ENCODE measurements at places on chromosomes 5 and 9. TPM values are rescaled to one million over a fixed set of nuclear protein-coding genes. Genes with fewer than 3 reads are reported as not detected.

GRCh38 chr9:121233906-121234831, 32.5 kb upstream of the RAB14 start:
- DNase-seq, result peak; percentile 42

DNA sequence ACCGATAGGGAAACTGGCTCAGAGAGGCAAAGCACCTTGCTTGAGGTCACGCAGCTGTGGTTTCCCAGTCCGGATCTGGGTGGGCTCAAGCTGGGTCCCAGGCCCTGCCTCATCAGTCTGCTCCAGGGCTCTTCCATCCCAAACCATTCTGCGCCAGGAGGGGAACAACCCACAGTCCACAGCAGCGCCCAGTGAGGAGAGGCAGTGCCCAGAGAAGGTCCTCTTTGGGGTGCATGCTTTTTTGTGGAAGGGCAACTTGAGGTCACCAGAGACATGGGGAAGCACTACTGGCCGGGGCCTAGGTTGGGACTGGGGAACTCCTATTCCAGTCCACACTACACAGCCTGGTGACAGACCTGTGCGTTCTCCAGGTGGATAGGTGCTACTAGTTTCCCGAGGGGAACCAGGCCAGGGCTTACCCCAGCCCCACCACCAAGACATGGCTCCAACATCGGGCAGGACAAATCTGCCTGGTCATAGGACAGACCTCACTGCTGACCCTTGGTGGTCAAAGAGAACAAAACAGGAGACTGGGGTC, 62.5 kb upstream of the RNF130 start:
- DNase-seq, result no peak

GRCh38 chr9:105281926-105282325, 37.5 kb downstream of the SLC44A1 start:
- DNase-seq, result no peak

DNA sequence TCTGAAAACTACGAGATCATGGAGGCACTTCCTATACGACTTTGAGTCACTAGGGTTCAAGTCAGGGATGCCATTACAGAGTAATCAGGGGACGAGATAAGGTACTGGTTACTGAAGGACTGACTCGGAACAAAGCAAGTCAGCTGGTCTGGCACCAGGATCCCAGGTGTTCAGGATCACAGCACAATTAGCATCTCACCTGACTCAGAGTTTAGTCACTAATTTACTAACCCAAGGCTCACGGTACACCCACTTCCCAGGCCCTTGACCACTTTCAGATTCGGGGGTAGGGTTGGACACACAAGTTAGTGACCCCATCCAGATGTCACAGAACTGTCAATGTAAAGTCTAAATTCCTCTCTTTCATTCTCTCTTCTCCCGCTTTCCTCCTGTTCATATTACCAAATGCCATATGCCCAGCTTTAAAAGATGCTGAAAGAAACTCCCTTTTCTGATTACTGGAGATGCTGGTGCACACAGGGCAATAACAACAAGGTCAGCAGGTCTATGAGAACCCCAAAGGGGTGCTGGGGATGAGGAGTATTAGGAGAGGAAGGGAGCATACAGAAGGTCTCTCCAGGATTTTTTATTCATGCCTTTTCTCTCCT, 657.8 kb downstream of the TLE1 start:
- DNase-seq, result no peak

DNA sequence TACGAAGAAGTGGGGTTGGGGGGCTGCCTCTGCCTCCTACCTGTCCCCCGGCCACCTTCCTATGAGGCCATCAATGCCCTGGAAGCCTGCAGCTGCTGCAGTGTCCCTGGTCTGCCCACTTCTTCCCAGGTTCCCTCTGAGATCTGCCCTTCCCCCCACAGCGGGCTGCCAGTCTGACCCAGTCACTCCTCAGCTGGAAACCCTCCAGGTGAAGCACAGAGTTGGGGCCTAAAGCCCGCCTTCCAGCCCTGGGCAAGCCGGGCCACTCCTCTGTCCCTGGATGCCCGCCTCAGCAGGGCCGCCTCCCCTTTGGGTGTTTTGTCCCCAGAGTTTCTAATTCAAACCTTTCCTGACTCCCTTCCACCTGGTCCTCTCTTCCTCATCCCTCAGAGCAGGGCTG, 137.0 kb downstream of the RXRA start:
- DNase-seq, result no peak

The PTPRD gene
- 3.2 TPM for total RNA-seq

DNA sequence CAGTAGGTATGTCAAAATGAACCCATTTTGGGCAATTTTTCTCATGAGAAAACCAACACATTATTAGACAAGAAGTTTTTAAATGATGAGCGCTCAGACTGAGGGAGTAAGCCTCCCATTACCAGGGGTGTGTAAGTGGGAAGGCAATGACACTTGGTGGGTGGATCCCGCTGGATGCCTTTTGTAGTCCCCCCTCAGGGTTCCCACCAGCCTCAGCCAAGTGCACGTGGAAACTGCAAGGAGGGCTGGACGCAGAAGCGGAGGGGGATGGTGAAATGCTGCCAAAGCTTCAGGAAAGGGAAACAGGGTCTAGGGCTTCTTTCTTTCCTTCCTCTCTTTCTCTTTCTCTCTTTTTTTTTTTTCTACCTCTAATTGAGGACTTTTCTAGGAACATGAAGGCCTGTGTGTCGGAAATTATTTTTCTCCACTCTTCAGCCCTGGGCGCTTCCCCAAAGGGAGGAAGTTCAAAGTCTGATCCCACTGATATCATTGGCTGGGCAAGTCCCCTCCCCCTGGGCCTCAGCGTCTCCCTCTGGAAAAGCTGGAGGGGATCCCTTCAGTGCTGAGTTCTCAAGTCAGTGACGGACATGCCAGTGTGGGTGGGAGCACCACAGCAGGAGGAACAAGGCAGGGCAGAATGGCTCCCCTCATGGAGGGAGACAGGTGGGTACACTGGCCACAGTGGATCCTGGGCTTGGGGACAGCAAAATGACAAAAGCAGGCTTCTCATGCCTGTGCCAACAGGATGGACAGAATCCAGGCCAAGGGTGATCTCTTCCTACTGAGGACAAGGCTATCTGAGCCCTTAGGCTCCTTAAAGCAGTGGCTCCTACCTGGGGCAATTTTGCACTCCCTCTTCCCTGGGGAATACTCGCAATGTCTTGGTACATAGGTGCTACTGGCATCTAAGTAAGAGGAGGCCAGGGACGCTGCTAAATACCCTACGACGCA, 23.9 kb upstream of the SLC25A51 start:
- DNase-seq, result no peak

DNA sequence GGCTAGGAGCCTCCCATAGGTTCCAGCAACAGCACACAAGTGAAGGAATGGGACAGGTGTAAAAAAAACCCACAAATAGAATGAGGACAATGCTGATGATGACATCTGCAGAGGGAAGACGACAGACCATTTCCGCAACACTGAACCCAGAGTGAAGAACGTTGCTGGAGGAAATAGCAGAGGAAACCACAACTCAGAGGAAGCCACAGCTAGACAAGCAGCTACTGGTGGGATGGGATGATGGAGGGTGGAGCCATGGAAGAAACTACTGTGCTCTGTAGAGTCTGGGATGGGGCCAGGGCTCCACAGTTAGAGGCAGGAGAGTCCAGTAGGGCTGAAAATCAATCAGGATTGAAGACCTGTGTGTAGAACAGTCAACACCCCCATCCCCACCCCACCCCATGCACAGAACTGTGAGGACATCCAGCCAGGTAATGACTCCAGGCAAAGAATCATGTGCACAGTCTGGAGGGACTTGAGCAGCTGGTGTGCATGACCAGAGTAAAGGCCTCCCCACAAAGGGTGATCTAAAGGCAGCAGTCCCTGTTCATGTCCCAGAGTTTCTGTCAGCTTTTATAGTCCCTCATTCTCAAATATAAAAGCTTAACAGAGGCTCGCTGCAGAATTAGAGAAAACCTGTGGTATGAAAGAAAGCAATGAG, 65.2 kb upstream of the SPIN1 start:
- no peak for DNase-seq

DNA sequence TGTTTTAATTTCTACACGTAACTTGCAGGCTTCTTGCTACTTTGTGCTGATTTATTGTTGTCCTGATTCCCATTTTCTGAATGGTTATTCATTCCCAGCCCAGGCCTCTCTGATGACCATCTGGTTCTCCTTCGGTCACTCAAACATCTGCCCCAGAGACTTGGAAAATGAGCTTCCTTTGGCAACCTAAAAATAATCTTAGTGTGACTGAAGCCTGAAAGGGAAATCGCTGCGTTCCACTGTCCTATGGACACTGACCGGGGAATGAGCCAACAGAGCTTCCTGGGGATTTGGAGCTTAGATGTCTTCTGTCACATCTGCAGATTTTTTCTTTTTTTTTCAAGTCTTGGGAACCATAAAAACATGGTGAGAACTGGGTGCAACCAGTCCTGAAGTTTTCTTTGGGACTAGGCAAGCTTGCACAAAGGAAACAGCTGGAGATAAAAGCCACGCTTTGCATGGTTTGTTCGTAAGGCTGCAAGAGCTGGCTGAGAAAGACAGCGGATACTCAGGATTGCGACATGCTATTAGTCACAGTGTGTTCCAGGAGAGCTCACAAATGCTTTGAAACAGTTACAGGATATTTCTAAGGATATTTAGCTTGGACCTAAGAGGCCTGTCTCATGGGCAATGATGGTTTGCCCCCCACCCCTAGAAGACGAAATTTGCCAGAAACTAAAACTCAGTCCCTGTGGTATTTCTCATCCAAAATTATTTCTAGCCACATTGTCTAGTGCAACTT, 146.2 kb downstream of the GOLPH3 start:
- DNase-seq, result peak; percentile 92

DNA sequence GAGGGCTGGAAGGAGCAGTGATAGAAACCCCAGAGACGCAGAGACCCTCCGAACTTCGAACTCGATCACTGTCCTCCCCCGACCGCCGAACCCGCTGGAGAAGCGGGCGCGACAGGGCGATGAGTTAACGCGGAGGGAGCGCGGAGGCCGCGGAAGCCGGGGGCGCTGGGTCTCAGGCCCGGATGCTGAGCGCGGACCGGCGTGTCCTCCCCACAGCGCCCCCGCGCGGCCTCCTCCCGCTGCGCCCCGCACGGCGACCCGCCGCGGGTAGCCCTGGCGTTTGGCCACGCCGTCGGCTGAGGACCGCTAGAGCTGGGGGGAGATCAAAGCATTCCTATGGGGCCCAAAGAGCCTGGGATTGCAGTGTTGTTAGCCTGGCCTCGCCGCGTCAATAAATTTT, 7.7 kb upstream of the DMRT2 start:
- DNase-seq, result peak; percentile 11

GRCh38 chr5:38922199-38922598, 76.4 kb downstream of the OSMR start:
- peak; percentile 81 for DNase-seq

DNA sequence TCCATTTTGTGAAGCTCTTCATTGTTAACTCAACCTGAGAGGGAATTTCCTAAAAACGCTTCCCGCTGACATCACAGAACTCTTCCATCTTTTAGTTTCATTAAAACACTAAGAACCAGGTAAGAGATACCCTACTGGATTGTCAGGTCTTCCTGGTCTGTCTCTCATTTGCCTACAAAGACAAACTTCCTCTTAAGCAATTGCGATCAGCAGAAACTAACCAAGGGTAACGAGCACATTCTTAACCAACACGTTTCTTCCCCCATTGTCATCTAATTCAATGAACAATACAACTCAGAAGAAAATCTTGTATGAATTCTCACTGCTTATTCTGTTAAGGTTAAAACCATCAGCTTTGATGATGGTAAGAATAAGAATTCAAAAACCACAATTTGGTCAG, 6.6 kb downstream of the FBXW11 start:
- no peak for DNase-seq

The ADAMTS12 gene
- total RNA-seq, result 2.3 TPM

The ELAVL2 gene
- total RNA-seq, result 0.47 TPM

The C8G gene
- 1.7 TPM for total RNA-seq

DNA sequence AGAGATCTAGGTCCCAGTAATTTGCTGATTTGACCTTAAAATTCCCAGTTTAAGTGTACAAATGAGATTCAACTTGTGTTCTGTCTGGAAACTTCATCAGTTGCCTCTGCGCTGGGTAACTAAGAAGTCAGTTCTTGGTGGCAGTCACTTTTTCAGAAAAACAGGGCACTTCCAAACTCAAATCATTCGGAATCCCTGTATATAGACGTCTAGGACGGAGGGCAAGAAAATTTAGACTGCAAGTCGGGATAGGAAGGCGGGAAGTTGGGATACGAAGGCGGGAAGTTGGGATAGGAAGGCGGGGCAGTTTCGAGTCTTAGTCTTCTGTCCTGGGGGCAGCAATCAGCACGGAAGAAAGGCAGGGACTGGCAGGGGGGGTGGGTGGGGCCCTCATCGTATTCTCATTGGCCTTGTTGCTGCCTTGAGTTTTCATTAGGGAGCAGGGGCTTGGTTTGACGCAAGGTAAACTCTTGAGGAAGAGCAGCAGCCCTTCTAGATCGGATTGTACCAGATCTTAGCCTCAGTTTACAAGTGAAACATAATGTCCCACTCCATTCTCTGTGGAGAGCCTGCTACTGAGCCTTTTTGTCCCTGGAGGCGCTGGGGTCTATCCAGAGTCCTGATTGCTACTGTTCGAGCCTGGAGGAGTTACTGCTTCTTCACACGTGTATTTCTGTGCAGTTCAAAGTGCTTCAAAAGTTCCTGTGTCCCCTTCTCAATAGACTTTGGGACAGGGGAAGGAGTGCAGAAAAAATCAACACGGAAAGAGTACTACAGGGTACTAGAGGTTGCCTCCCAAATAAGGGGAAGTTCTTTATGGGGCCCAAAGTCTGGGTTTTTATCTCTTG, 2.7 kb upstream of the PURA start:
- no peak for DNase-seq

DNA sequence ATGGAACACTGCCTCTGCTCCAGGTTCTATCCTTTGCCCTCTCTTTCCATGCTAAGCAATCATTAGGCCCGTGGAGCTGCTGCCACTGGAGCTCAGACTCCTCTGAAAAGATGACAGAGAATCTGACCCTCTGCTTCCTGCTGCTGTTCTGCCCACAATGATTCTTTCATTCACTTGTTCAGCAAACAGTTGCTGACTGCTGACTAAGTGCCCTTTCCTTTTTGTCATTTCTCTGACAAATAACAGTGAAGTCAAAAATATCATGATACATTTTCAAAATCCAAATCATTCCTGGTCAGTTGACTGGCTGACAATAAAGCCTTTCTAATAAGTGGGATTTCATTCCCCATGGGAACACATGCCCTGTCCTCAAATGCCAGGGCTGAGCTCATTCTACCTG, 110.1 kb downstream of the SIL1 start:
- peak; percentile 9 for DNase-seq

- no peak for DNase-seq
Measured at GRCh38 chr9:6917162-6917561, 159.4 kb downstream of the KDM4C start.

GRCh38 chr5:54908774-54909525, 76.4 kb downstream of the ESM1 start:
- no peak for DNase-seq

GRCh38 chr9:97057651-97058050, 18.7 kb upstream of the CTSV start:
- DNase-seq, result no peak

The RNF183 gene
- not detected for total RNA-seq

DNA sequence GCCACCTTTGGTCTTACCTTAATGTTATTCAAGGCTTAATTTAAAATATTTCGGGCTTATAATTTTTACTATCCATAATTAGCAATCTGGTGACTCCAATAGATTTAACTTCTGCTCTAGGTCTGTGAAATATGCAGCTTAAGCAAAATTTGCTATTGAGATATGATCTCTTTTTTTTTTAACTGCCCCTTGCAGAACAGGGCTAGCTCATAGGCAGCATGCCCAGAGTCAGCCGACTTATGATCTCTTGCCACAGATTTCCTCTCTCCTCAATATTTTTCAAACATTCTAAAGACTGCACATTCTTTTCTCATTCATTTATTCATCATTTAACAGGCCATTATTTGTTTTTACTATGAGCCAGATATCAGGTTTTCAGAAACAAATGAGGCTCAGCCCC, 4.5 kb downstream of the TTC23L start:
- DNase-seq, result no peak

The PCDHGA8 gene
- total RNA-seq, result 1.4 TPM

The PALM2AKAP2 gene
- total RNA-seq, result 0.23 TPM

Measured in dermis blood vessel endothelial cell (primary cell).